Upper lobe of right lung (tissue), 1 donor: ENCODE measurements at places on chromosomes 4 and X. TPM values are rescaled to one million over a fixed set of nuclear protein-coding genes. Genes with fewer than 3 reads are reported as not detected.

Gene CDS1
- total RNA-seq = 25.1 TPM

Gene REELD1
- total RNA-seq = 0.29 TPM

DNA sequence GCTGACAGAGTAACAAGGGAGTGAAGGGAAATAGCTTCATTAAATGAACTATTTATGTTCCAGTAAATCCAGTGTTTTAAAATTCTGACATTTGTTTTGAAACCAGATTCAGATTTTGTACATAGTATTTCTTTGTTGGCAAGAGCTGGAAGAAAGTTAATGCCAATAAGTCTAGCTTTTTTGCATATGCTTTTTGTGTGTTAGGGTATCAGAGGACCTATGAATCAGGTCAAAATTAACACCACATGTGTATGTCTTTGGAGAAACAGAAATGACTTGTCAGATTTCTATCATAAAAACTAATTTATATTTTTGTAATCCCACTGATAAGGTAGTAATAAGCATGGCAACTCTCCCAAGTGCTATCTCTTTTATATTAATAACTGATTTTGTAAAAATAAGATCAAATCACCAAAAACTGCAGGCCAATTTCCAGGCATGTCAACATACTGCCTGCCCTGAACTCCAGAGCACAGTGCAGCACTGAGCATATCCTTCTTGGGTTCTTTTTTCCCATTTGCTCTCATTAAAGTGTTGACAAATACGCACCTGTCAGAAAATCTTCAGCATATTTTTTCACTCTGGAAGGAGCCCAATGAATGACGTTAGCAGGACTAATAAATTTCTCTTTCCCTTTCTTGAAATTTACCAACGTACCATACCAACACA is 65.5 kb downstream of the SH3RF1 start:
- DNase-seq = no peak

GRCh38 chrX:83160096-83160495 is 348.0 kb upstream of the POU3F4 start:
- no peak for DNase-seq

GRCh38 chr4:117326091-117326490 is 240.7 kb upstream of the TRAM1L1 start:
- no peak for DNase-seq

GRCh38 chrX:20267931-20268701 is 1.4 kb upstream of the RPS6KA3 start:
- DNase-seq = peak; percentile 74

DNA sequence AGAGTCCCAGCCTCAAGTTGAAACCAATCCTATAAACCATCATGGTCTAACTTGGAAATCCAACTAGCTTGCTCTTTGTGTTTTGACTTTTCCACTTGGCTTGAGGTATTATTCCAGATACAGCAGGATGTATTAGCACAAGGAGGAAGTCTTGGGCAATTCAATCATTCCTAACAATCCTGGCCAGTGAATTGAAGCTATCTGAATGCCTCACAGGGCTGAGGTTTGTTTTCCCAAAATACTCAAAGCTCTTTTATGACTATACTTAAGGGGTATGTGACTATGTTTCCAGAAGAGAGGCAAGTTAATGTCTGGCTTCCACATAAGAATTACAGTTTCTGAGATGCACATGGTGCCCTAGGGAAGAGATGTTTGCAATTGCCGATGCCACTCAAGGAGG is 66.8 kb upstream of the SH3RF1 start:
- no peak for DNase-seq
